Right cardiac atrium (tissue), 5 donors: ENCODE measurements at places on chromosomes 1 and 21. TPM values are rescaled to one million over a fixed set of nuclear protein-coding genes. Genes with fewer than 3 reads are reported as not detected.

- no peak for DNase-seq
Measured at GRCh38 chr1:191869790-191870312, 288.4 kb upstream of the RGS18 start.

The C1orf226 gene
- 1.0 TPM for total RNA-seq

The SIK1 gene
- 22.3 TPM for total RNA-seq

GRCh38 chr1:36988741-36989193 is 45.5 kb downstream of the GRIK3 start:
- DNase-seq, result no peak

The PTPN14 gene
- 17.7 TPM for total RNA-seq

DNA sequence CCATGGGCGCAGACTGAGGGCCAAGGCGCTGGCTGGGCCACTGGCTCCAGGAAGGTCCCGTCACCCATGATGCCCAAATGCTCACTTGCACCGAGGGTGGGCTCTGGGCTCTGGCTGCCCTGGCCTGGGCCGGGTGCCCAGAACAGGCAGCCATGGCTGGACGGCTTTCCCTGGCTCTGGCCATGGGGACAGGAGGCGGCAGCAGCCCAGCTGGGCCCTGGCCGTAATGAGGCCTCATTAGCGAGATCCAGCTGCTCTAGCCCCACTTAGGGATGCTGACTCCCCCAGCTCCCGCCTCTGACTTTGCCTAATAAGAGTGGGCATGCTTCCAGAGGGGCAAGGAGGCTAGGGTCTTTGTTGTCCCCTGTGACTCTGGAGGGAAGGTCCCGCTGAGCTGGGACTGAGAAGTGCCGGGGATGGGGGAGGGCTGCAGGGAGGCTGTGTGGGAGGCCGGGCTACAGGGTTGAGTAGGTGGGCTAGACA is 11.8 kb downstream of the SLC6A9 start:
- no peak for DNase-seq

DNA sequence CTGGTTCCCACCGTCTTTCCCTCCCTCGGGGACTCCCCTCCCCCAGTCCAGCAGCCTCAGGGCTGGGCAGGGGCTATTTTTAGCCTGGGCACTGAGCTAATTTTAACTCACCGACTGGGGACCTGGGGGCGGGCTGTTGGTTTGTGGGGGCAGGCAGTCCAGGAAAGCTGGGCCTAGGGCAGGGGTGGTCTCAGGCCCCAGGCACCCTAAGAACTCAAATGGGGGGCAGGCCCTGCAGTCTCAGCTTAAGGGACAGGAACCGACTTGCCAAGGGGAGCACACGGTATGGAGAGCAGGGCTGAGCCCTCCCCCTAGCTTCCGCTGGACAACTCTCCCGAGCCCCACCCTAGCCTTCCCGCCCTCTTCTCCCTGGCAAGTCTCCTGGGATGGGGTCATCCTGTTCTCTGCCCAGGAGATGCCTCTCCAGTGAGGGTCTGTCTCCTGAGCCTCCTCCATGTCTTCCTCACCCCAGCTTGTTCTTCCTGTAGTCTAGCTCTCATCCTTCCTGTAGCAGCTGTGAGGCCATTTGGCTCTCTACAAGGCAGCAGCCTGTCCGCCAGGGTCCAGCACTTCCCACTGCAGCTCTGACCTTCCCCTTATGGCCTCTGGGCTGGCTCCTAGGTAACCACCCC is 10.1 kb downstream of the MEF2D start:
- DNase-seq, result peak; percentile 81

The GJA9 gene
- not detected for total RNA-seq

- no peak for DNase-seq
Measured at GRCh38 chr1:109946511-109946910, 35.9 kb downstream of the CSF1 start.

DNA sequence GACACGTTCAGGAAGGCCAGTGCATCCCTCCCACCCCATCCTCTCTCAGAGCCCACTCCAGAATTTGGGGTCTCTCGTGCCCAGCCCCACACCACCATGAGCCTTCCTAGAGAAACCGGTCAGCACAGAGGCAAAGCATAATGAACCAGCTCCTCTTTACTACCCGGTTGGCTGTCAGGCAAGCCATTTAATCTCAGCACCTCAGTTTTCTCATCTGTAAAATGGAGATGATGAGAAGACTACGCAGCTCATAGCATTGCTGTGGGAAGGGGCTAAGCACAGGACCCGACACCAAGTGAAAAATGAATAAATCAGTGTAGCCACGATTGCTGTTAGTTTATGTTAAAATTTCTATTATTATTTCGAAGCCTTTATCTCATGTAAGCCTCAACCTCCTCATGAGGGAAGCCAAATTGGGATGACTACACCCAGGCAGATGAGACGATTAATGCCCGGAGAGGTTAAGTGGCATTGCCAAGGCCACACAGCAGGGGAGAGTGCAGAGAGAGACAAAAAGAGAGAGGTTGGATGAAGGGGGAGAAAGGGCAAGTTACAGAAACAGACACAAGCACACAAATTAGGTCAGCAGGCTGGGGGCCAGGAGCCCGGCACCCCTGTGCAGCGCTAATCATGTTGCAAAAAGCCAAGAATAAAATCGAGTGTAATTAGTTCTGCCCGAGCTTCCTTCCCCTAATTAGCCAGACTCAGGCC is 25.7 kb downstream of the SDC3 start:
- DNase-seq, result peak; percentile 8

The RAB13 gene
- 78.2 TPM for total RNA-seq

The KCNQ4 gene
- 1.0 TPM for total RNA-seq

- no peak for DNase-seq
Measured at GRCh38 chr1:242629396-242629795, 104.9 kb upstream of the PLD5 start.

The CD5L gene
- total RNA-seq, result 0.42 TPM

DNA sequence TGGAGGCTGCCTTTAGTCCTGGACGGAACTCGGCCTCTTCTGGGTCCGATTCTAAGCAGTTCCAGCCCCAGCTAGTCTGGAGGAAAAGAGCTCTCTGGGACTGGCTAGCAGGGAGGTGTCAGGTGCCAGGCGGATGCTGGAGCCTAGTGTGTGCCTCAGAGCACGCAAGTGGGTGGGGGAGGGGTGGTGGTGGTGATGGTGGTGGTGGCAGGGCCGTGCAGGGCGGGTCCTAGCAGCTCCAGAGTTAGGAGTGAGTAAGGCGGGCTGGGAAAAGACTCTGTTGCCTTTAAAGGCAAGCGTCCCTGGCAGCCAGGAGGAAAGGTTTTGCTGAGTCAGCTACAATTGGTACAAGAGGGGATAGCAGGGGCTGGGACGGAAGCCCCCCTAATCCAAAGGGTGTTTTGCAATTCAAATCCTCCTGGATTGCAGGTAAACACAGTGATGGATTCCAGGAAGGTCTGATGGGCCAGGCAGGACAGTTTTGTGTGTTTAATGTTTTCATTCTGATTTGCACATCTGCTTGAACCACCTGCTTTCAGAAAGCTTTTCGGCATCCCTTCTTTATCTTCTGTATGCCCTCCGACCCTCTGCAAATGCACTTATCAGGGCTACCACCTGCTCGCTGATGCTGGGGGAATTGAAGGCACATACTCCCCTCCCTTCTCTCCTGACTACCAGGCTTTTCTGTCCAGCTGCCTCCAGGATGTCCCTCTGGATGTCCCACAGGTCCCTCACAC is 4.1 kb upstream of the SLC2A1 start:
- DNase-seq, result peak; percentile 70

DNA sequence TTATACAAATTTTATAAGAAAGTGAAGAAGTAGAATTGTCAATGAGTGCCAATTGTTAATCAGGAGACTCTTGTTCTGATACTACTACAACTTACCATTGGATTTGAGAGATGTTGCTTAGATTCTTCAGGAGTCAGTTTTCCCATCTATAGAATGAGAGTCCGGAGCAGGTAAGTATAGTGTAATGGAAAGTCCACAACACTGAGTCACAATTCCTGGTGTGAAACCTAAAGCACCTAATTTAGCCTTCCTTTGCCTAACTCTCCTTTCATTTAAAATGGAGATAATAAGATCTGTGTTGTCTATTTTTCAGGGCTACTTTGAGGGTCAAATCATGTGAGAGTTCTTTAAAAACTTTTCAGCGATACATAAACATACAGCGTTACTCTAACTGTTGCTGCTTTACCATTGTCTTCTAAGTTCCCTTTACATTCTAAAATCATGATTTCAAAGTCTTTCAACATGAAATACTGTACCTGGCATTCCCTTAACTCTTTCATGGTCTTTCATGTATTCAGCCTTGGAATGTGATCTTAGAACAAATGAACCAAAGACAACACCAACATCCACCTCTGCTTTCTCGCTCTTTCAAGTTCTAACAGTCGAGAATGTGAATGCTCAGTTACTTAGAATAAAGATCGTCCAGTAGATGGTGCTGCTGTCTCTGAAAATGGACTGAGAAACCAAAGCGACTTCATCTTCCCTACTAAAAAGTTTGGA is 90.9 kb downstream of the SLC30A10 start:
- no peak for DNase-seq

DNA sequence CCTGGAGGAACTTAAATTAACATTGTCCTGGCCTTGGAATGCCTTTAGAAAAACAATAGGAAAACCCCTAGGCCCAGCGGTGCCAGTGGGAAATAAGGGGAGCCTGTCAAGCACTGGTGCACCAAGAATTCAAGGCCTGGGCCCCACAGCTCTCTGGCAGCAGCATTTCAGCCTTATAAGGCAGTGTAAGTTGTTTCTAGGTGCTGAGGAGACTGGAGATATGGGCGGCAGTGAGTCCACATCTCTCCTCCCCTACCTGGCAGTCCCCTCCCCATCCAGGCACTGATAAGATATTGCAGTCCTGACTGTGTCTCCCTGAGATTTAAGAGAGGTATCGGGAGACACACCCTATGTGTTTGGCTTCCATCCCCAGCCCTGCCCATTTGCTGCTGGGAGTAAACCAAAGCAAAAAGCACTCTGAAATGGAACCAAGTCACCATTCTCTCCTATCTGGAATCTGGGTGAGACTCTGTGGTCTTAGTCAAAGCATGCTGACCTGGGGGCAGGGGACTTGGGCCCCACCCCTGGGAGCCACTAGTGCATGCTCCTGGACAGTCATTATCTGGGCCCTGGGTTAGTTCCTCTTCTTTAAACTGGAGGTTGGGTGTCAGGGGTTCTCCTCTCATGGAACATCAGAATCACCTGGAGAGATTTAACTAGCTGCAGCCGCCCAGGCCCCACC is 30.5 kb downstream of the DEGS1 start:
- no peak for DNase-seq

DNA sequence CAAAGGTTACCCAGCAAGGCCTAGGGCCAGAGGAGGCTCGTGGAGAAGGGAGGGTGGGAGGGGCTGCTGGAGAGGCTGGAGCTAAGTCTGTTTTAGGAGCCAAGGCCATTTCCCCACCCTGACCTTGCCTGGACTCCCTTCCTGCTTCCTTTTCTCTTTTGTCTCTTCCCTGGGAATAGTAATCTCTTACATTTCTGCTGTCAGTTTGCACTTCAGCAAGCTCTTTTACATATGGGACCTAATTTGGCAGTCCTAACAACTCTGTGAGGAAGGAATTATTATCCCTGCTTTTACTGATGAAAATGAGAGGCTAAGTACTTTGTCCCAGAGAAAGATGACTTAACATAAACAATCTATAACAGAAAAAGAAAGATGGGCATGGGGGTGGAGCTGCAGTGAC is 13.8 kb downstream of the OPTC start:
- DNase-seq, result no peak

GRCh38 chr1:240190881-240191401 is 99.3 kb downstream of the FMN2 start:
- no peak for DNase-seq

DNA sequence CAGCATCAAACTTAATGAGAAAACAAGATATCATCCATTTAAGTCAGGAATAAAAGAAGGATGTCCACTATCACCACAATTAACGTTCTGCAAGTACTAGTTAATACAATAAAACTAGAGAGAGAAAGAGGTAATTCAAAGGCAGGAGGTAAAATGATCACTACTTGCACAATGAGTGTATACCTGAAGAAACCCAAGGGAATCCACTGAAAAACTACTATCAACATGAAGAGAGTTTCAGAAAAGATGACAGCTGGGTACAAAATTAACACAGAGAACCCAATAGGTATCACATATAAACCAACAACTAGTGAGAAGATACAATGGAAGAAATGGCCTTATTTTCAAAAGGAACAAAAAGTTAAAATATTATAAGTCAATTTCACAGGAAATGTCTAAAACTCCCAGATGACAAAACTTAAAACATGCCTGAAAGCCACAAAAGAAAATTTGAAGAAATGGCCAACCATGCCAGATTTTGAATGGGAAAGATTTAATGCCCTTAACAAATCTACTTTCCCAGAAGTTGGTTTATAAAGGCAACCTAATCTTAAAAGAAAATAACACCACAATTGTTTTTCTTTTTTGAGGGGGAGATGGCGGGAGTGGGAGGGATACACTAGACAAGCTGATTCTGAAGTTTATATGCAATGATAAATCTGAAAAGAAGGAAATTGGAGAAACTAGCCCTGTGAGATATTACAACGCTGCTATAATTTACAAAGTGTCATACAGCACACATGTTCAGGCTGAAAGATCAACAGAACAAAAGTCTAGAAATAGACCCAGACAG is 17.8 kb downstream of the VPS26C start:
- no peak for DNase-seq

DNA sequence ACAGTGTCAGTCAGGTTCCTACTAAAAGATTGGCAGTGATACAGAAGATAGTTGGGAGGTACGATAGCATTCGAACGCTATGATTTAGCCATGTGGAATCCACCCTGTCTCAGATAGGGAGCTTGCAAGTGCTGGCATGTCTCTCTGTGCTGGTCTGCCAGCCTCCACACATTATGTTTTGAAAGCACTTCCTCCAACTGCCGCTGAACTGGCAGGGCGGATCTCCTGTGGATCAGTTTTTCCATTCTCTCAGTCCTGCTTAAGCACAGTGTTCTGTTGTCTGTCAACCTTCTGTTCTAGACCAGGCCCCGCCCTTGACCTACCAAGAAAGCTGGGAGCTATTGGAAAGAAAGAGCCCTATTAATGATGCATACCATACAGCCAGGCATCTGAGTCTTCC is 65.5 kb upstream of the PALMD start:
- DNase-seq, result peak; percentile 53

The PRMT2 gene
- 66.7 TPM for total RNA-seq

DNA sequence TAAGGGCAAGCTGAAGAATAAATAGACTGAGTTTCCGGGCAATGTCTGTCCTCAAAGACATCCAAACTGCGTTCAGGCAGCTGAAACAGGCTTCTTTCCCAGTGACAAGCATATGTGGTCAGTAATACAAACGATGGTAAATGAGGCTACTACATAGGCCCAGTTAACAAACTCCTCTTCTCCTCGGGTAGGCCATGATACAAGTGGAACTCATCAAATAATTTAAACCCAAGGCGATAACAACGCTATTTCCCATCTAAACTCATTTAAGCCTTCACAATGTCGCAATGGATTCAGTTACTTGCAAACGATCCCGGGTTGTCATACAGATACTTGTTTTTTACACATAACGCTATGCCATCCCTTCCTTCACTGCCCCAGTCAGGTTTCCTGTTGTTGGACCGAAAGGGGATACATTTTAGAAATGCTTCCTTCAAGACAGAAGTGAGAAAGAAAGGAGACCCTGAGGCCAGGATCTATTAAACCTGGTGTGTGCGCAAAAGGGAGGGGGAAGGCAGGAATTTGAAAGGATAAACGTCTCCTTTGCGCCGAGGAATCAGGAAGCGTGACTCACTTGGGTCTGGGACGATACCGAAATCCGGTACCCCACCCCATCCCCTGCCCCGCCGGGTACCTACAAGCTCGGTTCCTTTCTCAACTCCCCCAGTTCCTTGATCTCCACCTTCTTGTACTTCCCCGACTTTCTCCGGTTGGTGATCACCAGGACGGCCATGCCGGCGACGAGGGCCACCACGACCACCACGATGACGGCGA is 1.3 kb downstream of the TACSTD2 start:
- DNase-seq, result no peak

- peak; percentile 98 for DNase-seq
Measured at GRCh38 chr1:1324524-1325287, at the start of the genes CPTP and INTS11. Gene CPTP (plus strand): TSS chr1:1324802. CDS start chr1:1326911, 2,109 bp downstream. Gene INTS11 (minus strand): TSS chr1:1324660. CDS start chr1:1324608, 52 bp downstream.
